ENCODE measurements at places on chromosomes 3 and 15. TPM values are rescaled to one million over a fixed set of nuclear protein-coding genes. Genes with fewer than 3 reads are reported as not detected.

DNA sequence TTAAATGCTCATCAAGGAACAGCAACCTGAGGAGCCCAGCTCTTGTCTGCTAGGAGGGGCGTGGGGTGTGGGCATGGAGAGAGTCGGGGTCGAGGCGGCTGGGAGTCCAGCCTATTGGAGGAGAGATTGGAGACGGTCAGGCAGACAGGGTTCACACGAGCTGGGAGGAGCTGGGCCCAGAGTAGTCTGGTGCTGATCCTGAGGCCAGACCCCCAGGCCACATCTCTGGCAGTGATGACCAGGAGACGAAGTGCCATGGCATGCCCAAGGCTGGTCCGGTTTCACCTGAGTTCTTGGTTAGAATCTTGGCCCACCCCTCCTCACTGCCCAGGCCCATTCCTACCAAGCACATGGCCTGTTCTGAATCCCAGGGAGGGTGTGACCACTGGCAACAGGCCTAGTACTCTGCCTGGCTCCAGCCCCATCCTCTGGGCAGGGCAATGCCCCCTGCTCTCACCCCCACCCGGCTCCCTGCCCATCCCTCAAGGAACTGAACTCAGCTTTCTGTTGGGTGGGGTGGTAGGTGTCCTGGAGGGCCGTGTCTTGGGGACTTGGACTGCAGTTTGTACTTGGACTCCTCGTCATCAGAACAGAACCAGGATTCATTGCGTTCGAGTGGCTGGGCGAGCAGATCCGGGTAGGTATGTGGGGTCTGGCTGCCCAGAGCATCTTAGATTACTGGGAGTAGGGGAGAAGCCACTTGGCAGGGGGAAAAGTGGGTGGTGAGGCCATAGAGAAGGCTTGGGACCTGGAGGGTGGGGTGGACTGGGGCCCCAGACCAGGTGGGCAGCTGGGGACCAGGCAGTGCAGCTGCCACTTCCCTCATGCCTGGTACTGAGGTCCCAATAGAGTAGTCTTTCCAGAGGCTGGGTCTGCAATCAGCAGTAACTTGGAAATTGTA, 20.8 kb downstream of the SLC28A1 start:
- ATAC-seq = peak; percentile 19

DNA sequence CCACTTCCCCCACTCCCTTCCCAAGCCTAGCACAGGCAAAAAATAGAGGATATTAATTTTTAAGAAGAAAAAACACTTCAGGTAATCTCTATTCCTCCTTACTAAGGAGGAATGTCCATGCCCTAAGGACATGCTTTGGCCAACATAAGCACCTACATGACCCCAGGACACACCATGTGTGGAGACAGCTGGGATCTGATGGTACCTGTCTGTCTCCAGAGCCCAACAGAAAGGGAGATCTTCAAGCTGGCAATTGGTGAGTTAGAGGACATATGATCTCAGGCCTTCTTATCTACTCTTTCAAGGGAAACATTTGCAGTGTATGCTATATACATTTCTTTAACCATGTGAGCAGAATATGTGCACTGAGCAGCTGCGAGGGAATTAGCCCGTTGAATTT, 7.0 kb downstream of the TM4SF4 start:
- no peak for ATAC-seq

DNA sequence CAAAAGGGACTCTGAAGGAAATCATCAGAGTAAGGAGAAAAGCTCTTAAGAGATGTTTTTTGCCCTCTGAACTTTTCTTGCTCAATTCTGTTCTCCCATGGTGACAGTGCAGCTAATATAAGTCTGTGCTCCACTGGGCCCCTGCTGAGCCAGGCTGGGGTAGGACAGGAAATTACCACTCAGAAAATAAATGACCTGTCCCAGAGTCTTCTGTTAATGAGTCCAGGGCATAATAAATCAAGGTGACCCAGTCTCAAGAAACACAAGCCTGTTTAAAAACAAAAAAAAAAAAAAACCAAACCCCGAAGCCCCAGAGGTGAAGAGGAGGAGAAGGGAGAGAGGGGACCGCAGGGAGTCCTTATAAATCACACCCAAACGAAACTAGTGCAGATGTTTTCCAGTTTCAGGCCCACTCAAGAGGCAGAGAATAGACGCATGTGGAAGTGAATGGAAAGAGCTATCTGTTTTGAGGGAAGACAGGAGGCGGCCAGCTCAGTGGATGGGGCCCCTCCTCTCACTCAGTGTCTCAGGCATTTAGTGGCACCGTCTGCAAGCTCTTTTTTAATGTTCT, 59.8 kb upstream of the BOC start:
- ATAC-seq = peak; percentile 96

GRCh38 chr3:194936659-194937058, 251.0 kb downstream of the FAM43A start:
- ATAC-seq = no peak

- peak; percentile 78 for ATAC-seq
Observed at GRCh38 chr3:40237889-40238571, 71.5 kb upstream of the EIF1B start.

- ATAC-seq = no peak
Observed at GRCh38 chr3:153657461-153657860, 463.7 kb upstream of the ARHGEF26 start.

GRCh38 chr15:78049691-78050440, 27.6 kb downstream of the TBC1D2B start:
- no peak for ATAC-seq

- ATAC-seq = no peak
Observed at GRCh38 chr3:43968465-43968864, 273.2 kb upstream of the TOPAZ1 start.

GRCh38 chr3:157247391-157247790, 87.4 kb upstream of the CCNL1 start:
- no peak for ATAC-seq

GRCh38 chr3:123745184-123745855, 138.8 kb downstream of the MYLK start:
- no peak for ATAC-seq

- ATAC-seq = no peak
Observed at GRCh38 chr3:113186566-113186965, 24.8 kb upstream of the BOC start.

DNA sequence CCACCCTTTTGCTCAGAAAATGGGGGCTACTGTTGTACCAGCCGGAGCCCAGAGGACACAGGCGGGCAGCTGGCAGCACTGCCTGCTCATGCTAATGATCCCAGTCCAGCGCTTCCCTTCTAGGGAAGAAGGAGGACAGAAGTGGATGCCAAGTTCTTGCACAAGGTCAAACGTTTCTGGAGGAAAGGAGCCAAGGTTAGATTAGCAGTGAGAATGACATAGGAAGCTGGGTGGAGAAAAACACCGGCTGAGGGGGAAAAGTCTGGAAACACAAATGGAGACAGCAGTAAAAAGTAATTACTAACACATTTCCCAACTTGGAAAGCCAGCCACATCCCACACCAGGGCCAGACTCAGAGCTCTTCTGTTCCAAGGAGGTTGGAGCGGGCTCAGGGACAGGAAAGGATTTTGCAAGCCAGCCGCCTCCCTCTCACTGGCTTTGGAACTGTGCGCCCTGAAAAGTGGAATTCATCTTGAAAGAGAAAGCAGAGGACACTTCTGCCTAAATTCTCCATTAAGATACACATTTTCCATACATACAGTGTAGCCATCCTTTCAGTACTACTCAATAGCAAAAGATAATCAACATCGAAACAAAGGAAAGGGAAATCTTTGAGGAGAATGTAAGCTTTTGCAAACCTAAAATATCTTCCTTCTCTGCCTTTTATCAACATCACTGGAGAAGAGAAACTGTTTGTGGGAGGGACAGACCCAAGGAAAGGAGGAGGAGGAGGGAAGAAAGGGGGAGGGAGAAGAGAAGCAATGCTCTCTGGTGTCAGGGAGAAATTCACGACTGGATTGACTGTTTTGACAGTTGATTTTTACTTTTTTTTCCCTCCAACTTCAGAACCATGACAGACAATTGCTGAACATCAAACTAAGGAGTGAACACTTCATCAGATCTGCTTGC, 133.6 kb downstream of the CD47 start:
- ATAC-seq = peak; percentile 89

GRCh38 chr3:140277886-140278285, 342.9 kb downstream of the CLSTN2 start:
- peak; percentile 29 for ATAC-seq

- ATAC-seq = no peak
Observed at GRCh38 chr3:16633948-16634347, 28.7 kb upstream of the DAZL start.

- no peak for ATAC-seq
Observed at GRCh38 chr3:150286390-150287147, 121.5 kb upstream of the TSC22D2 start.

DNA sequence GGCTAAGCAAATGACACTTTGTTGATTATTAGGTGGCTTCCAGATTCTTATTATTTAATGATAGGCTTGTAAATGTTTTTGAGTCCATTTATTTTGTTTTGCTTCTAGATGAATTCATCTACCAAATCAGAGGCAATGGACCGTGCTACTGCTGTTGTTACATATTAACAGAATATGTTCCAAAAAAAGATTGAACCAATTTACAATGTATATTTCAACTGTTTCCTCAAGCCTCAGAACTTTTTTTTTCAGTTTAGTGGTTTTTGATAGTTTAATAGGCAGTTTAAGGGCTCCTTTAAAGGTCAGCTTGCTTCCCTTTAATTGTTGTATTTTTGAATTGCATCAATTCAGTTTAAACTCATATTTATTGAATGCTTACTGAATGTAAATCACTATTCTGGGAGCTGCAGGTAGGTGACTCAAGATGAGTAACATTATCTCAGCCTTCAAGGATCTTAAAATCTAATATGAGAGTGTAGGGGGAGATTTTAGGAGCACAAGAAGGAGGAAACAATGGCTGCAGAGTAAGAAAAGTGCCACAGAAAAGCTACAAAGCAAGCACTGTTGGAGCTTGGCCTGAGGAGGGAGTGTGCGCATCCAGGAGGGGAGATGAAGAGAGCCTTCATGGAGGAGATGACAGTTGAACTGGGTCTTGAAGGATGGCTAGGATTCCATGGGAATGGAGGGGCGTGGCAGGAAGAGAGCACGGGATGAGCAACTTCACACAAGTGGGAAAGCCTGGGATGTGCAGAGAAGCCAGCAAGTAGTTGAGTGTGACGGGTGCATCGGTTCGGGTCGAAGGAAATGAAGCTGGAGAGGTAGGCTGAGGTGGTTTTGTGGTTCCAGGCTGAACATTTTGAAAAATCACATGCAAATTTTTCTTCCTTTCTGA, 14.7 kb downstream of the MAP2K1 start:
- no peak for ATAC-seq

DNA sequence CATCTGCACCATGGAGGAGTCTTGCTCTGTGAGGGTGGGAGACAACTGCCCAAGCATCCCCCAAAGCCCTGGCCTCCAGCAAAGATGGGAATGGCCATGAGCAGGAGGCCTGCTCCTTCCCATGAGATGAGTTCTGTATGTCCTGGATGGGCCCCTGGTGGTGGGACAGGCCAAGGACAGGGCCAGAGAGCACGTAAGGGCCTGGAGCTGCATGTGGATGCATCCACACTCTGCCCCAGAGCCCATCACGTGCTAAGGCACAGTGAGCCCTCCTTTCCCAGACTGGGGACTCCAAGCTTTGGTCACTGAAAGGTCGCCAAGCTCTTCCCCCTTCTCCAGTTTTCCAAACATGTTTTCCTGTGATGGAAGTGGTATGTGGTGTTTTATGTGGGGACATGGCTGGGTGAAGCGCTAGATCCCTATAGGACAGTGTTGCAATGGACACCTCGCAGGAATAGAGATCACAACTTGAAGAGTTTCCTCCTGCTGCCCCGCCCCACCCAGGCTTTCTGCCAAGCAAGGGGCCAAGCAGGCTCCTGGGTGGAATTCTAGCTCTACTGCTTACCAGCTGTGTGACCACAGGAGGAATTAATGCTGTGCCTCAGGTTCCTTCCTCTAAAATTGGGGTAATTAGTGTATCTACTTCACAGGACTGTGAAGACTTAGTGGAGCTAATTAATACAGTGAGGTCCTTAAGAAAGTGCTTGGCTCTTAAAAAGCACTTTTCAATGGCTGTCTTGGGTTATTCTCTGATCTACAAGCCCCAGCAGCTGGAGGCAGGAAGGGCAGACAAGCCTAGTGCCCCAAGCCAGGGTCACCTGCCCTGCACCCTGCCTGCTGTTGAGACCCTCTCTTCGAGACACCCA, 106.4 kb upstream of the RPL32 start:
- ATAC-seq = peak; percentile 62

GRCh38 chr3:171254315-171254714, 205.9 kb downstream of the TNIK start:
- no peak for ATAC-seq

GRCh38 chr15:25169318-25169717, 214.5 kb downstream of the SNRPN start:
- no peak for ATAC-seq

DNA sequence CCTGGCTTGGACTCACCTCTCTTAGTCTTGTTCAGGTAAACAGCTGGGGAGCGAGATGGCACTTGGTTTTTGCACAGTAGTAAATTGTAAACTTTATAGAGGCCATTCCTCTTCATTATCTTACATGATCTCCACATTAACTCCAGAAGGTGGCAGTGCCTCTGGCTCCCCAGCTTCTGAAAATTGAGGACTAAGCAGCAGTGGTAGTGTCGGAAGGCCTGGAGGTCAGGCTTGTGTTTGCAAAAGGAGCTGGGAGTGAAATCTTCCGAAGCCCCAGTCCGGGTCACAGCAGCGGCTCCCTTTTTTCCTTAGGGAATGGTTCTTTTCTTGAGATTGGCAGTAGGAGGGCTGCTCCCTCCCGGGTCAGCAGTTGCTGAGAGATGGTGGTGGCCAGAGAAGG, 85.7 kb downstream of the FNDC3B start:
- no peak for ATAC-seq

DNA sequence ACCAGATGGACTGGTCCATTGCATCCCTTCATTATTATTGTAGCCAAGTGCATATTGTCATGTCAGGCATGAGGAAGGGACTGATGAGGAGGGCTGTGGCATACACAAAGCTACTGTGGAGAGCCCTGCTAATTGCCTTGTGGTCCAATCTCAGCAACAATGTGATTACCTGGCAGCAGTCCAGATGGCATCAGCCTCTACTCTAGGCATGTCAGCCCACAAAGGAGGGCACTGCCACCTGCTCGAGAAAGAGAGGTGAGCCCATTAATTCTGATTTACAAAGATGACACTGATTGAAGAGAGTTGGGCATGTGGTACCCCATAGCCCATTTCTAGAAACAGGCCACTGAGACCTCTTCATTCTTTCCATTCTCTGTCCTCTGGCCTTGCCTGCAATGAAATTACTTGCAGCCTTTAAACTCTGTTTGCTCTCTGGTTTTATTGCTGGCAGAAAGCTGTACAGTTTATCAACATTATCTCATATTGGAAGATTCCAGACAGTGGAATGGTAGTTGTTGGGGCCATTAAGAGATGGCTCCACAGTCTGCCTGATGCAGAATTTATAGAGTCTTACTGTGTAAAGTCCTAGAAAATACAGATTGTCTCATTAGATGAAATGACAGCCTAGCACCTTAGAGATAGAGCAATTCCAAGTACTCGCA, 307.7 kb downstream of the ARPP21 start:
- no peak for ATAC-seq

Gene CCR1
- total RNA-seq = not detected

Gene DPPA4
- 24.3 TPM for total RNA-seq

Gene GPR27
- 0.31 TPM for total RNA-seq

Gene SLC12A1
- 0.05 TPM for total RNA-seq

Gene NCK1
- total RNA-seq = 33.4 TPM

Gene FBXW12
- 0.30 TPM for total RNA-seq

Gene ENTPD3
- total RNA-seq = 0.81 TPM

Gene ALDH1A3
- total RNA-seq = not detected

Gene IGF2BP2
- 41.5 TPM for total RNA-seq
